ENCODE measurements at places on chromosomes 12 and 14.
A peak's percentile ranks its signal among the peaks of the same experiment; 100 is the strongest.

DNA sequence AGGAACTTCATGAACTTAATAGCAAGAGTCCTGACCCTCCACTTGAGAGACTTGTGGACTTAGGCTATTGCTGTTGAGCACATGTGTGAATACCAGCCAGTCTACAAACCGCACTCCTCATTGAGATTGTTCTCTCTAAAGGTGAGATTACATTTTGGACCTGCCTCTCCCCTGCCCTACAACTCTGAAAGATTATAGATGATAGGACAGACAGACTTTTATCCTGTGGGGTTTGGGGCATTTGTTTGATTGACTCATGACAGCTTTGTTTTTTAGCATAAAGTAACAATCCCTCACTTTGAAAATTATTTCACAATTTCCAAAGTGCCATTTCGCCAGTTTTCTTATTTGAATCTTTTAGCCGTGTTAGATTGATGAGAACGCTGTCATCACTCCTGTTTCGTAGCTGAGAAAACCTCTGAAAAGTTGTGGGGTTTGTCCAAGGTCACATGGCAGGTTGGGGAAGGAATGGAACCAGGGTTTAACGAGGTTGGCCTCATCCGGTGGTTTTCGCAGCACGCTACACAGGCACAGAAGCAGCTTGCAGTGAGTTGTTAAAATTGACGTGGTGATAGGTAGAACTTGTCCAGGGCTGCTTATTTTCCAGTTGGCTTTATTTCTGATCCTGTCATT, 836 bp downstream of the EVL start:
- peak; percentile 95 for DNase-seq

DNA sequence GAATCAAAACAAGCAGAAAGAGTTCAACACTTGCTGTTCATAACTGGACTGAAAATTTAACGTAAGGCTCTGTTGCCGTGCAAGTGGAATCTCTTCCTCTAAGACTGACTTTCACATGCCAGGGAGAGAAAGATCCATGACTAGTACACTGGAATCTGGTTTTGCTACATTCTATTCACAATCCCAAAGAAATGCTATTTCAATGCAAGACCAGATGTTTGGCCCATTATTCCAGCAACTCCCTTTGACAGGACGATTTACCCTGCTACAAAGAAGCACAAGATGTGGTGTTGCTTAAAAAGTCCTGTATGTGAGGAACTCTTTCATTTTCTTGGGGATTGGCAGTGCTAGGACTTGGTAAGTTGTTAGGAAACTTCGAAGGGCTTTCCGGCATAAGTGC, 17.4 kb downstream of the RFC5 start:
- DNase-seq: no peak

DNA sequence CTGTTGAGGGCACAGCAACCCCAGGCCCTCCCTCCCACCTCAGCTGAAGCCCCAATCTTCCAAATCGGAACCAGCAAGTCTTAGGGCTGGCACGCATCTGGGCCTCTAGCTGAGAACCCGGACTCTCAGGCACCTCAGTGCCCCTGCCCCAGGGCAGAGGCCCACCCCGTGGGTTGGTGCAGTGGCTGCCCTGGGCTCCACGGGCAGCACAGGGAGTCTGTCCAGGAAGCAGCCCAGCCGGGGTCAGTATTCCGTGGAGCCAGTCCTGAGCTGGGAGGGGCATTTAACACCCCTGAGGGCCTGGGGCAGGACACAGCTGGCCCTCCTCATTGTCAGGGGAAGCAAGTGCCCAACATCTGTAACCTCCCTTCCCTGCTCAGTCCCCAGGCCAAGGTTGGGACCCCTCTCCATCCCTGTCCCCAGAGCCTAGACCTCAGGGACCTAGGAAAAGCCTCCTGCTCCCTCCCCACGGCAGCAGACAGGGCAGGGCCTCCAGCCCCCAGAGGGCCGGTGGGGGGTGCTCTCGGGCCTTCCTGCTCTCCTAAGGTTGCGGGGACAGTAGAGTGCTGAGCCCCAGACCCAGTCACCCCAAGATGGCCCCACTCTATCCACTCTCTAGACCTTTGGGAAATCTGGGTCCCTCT, 36.5 kb downstream of the SLC6A12 start:
- no peak for DNase-seq

DNA sequence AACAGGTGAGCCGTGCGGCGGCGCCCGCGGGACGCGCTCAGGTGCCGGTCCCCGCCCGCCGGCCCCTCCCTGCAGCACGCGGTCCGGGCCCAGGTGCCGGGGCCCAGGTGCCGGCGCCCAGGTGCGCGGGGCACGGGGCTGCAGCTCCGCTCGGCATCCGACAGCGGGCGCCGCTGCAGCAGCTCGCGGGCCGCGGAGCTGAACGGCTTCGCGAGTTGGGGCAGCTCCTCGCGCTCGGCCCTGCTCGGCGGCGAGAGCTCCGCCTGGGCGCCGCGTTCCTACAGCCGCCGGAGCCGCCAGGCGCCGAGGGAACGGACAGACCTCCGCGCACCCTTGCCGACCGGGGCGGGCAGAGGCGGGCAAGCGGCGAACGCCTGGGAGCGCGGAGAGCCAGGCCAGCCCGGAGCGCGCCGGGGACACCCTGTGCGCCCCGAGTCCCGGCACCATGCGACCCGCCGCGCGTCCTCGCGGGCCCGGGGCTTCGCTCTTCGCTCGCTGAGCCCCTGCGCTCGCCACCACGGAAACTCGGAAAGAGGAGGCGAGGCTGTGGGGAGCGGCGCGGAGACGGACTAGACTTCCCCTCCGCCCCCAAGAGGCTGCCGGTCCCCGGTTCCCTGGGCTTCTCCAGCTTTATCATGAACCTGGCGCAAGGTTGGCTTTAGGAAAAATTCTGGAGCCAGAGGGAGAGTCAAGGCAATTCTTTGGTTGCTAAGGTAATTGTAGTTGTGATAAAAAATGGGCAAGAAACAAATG, at the start of gene RGS6:
Gene RGS6, plus strand, starts transcription at position 201 of the 753 bp plus-strand sequence.
- peak; percentile 81 for DNase-seq

- no peak for DNase-seq
These were observed 1.4 kb upstream of the TBX3 start for GRCh38 chr12:114685320-114685781.

GRCh38 chr12:9051158-9051550, 61.8 kb downstream of the KLRG1 start:
- no peak for DNase-seq

GRCh38 chr12:131896811-131897270, 2.4 kb downstream of the ULK1 start:
- no peak for DNase-seq

DNA sequence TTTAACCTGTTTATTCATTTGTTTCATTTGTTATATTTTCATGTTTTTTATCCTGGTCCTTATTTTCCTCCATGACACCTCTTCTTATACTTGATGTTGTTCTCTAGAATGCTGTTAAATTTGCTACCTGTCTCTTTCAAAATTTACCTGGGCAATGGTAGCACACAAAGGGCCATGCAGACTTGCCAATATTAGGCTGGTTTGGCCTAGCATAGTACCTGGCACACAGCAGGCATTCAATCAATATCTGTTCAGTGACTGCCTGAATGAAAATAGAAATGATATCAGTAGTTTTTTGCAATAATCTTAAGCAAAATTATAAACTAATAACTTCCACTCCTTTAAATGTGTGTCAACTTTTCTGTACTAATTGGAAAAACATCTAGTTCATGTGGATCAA, 325.1 kb downstream of the APAF1 start:
- DNase-seq: no peak

GRCh38 chr12:19855851-19856250, 416.6 kb downstream of the AEBP2 start:
- no peak for DNase-seq

DNA sequence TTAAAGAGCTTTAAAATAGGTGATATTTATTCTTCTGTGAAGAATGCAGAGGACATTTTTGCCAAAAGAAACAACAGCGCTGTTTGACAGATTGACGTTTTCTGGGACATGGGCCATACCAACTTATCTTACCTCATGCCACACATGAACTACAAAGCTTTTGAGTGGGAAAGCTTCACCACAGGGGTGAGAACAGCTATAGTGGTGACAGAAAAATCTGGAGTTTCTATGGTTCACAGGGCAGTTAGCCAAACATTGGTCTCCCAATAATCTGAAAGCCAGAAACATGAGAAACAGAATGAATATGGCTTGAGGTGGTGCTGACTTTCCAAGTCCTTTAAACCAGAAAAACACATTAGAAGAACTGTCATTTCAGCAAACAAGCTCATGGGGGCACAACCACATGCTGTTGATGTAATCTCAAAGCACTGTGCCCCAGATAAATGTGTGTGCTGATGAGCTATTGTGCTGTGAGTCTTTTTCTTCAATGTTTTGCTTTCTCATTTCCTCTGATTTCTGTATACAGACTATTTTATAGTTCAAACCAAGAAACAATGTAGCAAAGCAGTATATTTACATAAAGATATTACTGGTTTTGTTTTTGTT, 905.4 kb downstream of the SLC16A7 start:
- DNase-seq: no peak

DNA sequence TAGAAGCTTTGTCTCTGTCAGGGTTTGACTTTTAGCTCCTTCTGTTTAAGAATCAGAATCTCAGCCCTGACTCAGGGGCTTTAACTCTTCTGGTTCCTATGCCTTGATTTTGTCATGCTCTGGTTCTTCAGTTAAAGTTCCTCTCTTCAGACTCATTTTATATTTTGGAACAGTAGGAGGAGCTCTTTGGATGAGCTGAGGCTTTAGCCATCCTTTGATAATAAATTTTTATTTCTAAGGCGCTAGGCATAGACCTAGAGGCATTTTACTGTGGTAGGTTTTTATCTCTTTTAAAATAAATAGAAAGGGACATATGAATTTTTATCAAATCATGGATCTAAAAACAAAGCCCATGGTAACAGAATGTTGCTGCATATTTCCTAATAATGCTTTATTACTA, 51.7 kb downstream of the ATP23 start:
- DNase-seq: no peak

GRCh38 chr14:33946679-33947476, 4.0 kb downstream of the EGLN3 start:
- DNase-seq: no peak

DNA sequence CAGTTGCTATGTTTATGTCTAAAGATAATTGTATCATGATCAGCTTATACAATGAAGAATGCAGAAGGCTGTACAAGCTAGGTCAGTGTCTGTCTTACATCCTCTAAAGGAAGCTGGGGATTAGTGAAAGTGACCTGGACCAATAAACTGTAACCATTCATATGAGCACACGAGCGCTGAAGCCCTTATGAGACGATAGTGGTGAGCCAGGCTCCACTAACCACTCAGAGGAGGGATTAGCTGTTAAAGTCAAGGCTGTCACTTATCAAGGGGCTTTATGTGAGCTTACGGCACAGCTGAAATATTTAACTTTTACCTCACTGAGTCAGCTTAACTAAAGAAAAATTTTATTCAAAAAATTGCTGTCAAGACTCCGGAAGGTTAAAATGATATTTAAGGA, 30.3 kb downstream of the NDUFA12 start:
- DNase-seq: no peak

DNA sequence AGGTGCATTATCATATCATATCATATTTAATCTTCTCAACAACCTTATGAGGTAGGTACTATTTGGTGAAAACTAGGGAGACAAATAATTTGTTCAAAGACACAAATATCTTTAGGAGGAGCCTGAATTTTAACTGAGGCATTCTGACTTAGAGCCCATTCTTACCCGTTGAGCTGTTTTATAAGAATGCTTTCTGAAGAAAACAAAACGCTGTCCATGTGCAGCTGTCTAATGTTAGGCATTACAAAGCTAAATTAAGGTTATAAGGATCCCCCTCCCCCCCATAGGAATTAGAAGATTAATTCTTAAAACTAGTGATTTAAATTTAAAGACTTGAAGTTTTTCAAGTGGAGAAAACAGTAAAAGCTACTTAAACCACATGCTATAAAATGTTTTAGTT, 6.4 kb downstream of the KTN1 start:
- no peak for DNase-seq

DNA sequence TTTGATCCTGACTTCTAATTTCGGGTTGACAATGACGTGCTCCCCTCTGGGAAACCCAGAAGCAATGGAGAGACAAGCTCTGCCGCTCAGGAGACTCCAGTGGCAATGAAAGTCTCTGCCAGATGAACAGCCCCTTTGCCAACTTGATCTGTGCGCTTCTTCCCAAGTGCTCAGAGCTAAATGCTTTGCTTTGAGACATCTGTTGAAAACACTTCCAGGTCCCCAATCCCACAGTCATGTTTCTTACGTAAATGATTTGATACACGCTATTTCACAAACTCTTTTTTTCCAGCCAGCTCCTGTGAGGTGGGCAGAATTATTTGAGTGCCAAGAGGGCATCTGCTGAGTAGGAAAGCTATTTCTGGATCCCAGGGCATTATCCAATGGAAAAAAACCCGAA, 147.6 kb downstream of the RIMBP2 start:
- no peak for DNase-seq

GRCh38 chr12:92370828-92371227, 225.2 kb upstream of the BTG1 start:
- peak; percentile 16 for DNase-seq

GRCh38 chr14:92651758-92652406, 96.5 kb downstream of the LGMN start:
- peak; percentile 62 for DNase-seq

DNA sequence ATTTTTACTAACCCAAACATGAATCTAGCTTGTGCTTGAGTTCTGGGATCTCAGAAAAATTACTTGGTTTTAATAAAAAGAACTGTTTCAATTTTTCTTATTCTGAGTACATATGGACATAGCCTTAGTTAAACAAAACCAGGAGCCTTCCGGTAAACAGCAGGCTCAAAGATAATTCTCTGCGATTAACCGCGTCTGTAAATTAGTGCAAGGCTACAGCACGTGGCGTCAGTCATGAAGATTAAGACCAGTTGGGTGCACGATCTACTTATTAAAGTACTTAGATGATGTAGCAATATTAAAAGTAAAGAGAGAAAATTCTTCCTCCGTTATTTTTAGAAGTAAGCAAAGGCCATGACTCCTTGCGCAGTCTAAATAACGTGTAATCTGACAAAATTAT, 700 bp downstream of the KCNJ8 start:
- DNase-seq: no peak

Data from GM12865 (cell line).